ENCODE measurements at places on chromosomes 2 and 18. TPM values are rescaled to one million over a fixed set of nuclear protein-coding genes. Genes with fewer than 3 reads are reported as not detected.

TBR1 gene
- total RNA-seq: not detected

ZAP70 gene
- total RNA-seq: 3.9 TPM

SLC8A1 gene
- total RNA-seq: 23.2 TPM

INPP4A gene
- 49.8 TPM for total RNA-seq

FAM124B gene
- 0.18 TPM for total RNA-seq

PHOSPHO2 gene
- 11.9 TPM for total RNA-seq

SERPINB2 gene
- total RNA-seq: 0.18 TPM

Measured in prostate gland (tissue), 2 donors.